ENCODE measurements at places on chromosomes 4 and X. TPM values are rescaled to one million over a fixed set of nuclear protein-coding genes. Genes with fewer than 3 reads are reported as not detected.

The XPNPEP2 gene
- 1.3 TPM for total RNA-seq

The NSG1 gene
- total RNA-seq: 14.3 TPM

The CENPE gene
- total RNA-seq: 0.85 TPM

The PDLIM5 gene
- total RNA-seq: 982 TPM

The PAK3 gene
- total RNA-seq: 0.27 TPM

The DUX4 gene
- total RNA-seq: not detected

The CFAP299 gene
- total RNA-seq: not detected

The PLS3 gene
- 42.7 TPM for total RNA-seq

The ERCC6L gene
- total RNA-seq: not detected

The EXOC1L gene
- total RNA-seq: not detected

Data from left ventricle myocardium inferior (tissue), 1 donor.